ENCODE measurements at places on chromosomes 11 and 22.

DNA sequence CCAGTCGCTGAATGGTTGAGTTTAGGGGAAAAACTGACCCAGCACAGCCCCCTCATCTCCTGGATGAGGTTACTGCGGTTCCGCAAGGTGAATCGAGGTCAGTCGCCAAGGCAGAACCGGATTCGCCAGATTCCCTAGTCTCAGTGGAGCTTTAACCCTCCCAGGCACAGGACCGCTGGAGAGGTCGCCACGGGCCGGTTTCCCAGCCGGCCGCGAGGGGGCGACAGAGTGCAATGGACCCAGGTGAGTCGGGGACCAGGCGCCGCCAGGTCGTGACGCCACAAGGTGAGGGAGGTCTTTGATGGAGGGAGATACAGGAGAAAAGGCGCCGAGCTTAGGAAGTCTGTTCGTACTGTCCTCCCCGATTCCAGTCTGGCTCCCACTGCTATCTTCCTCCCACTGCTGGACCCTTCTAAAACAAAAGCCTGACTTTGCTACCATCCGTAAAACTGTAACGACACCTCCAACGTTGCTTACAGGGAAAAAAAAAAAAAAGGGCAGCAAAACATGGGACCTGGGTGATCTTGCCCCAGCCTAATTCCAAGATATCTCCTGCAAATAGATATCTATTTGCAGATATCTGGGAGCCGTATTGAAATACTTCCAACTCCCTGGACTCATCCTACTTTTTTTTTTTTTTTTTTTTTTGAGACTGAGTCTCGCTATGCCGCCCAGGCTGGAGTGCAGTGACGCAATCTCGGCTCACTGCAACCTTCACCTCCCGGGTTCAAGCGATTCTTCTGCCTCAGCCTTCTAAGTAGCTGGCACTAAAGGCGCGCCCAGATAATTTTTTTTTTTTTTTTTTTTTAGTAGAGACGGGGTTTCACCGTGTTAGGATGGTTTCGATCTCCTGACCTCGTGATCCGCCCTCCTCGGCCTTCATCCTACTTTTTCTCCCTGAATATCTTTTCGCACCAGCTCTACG is 1.4 kb upstream of the GGA1 start:
- DNase-seq = peak; percentile 51

DNA sequence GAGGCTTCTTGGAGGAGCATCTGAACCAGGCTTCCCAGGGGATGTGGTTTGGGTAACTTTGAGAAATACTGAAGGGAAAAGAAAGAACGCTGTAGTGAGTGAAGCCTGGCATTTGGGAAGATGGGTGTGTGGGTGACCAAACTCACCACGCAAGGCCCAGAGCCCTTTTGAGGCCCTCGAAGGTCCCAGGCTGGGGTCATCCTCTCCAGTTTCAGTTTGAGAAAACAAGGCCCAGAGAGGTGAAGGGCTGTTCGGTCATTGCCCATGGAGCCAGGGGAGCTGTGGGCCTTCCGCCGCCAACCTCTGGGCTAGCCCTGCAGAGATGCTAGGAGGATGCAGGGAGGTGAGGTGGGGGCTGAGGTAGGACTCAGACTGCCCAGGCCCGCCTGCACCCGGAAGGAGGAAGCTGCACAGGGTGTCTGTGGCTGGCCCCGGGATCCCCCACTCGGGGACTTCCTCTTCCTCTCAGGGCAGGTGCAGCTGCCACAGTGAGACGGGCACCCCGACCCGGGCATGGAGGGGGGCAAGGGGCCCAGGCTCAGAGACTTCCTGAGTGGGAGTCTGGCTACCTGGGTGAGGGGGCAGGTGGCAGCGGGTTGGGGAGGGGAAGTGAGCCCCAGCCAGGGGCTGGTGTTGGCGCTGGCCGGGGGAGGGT is at the start of gene CCDC88B:
Gene CCDC88B (plus strand): TSS at position 451 of the 655 bp plus-strand sequence. CDS start 63 bp downstream, at position 514.
- DNase-seq = no peak

DNA sequence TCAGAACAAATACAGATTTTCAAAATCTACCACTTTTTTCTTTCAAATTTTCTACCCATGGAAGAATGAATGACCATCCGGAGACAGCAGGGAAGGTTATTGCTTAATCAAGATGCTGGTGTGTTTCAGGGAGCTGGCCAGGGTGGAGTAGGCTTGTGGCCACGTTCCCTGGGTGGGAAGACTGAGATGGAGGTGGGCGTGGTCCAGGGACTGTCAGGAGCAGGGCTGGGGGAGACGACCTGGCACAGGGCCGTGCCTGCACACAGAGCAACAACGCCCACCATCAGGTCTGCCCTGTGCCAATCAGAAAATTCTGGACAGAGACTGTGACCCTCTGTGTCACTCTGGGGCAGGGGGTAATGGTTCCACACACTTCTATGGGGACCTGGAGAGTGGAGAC is 7.1 kb upstream of the APOBEC3H start:
- DNase-seq = no peak

- no peak for DNase-seq
These were observed 914 bp downstream of the INPPL1 start for GRCh38 chr11:72225411-72225951.

DNA sequence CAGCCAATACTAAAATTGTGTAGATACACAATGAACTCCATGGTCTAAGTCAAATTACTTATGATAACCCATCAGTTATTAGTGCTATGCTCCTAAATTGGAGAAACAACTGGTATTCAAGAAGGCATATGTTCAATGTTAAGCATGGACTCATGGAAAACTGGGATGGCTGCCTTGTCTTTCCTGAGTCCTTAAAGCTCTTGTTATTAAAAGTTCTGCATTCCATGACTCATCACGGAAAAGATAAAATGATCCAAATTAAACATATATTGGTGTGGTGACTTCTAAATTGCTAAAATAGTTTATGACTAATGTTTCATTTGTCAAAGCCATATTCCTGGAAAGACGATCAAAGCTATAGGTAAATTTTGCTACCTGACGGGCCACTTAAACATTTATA is 9.4 kb upstream of the EI24 start:
- DNase-seq = no peak

GRCh38 chr11:17588166-17588565 is 41.1 kb downstream of the OTOG start:
- no peak for DNase-seq

GRCh38 chr11:1763796-1764661 is at the start of gene CTSD:
CTSD (minus strand) TSS chr11:1763927; CDS start chr11:1763859, 68 bp downstream.
- peak; percentile 45 for DNase-seq

- no peak for DNase-seq
These were observed 729 bp downstream of the IL17RA start for GRCh38 chr22:17085277-17086181.

- DNase-seq = no peak
These were observed 73.2 kb downstream of the DBX1 start for GRCh38 chr11:20087118-20087521.

- DNase-seq = no peak
These were observed 1.8 kb upstream of the FIBIN start for GRCh38 chr11:26992031-26992541.

GRCh38 chr11:66789097-66789890 is 53.9 kb upstream of the RCE1 start:
- DNase-seq = no peak

GRCh38 chr11:19441752-19442553 is 201.2 kb upstream of the E2F8 start:
- DNase-seq = peak; percentile 28

Measured in NCI-H2107 (cell line).